ENCODE measurements at places on chromosomes 3 and 15.

DNA sequence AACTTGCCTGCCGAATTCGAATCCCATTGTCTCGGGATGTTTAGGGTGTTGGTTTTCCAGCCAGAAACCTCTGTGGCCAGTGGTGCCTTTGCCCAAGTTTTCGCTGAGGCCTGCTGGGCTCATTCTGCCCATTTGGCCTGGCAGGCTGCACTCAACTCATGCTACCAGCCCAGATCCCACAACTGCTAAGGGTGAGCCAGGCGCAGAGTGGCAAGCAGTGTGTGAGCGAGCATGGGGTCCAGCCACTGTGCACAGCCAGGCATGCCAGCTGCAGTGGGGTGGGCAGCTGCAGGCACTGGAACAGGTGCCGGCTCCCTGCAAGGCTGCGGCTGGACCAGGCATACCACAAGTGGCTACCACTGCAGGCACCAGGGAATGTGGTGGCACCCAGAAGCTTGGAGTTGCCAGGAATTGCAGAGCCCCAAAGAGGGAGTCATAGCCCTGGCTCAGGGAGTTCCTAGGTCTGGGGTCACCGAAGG lies 151.4 kb upstream of the P2RY1 start:
- no peak for DNase-seq

DNA sequence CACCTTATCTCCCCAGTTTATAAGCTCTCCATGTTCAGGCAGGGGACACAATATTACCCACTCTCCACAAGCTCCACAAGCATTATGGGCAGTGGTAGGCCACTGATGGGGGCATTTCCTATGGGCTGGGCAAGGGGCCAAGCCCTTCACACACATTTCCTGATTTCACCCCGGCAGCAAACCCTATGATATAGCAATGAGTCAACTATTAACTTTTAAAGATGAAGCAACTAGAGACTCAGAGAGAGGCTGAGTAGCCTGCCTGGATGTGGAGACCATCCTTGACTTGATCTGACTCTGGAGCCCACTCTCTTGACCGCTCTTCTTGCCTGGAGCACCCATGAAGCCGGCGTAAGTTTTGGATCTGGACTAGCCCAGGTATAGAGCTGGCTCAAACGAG lies 27.4 kb downstream of the FOXL2NB start:
- DNase-seq = no peak

DNA sequence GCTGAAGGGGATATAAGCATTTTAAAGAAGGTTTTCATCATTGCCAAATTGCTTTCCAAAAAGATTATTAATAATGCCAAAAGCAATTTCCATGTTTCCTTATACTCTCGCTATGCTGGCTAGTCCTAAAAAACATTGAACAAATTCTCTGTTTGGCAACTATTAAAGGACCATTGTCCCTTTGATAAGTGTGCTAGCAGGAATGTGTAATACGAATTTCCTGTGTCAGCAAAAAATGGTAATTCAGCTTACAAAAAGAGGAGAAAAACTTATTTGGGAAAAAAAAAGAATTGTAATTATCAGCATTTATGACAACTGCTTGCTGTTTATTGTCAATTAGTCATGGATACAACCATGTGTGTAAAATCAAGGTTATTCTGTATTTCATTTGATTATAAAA lies 138.6 kb downstream of the TBL1XR1 start:
- no peak for DNase-seq

DNA sequence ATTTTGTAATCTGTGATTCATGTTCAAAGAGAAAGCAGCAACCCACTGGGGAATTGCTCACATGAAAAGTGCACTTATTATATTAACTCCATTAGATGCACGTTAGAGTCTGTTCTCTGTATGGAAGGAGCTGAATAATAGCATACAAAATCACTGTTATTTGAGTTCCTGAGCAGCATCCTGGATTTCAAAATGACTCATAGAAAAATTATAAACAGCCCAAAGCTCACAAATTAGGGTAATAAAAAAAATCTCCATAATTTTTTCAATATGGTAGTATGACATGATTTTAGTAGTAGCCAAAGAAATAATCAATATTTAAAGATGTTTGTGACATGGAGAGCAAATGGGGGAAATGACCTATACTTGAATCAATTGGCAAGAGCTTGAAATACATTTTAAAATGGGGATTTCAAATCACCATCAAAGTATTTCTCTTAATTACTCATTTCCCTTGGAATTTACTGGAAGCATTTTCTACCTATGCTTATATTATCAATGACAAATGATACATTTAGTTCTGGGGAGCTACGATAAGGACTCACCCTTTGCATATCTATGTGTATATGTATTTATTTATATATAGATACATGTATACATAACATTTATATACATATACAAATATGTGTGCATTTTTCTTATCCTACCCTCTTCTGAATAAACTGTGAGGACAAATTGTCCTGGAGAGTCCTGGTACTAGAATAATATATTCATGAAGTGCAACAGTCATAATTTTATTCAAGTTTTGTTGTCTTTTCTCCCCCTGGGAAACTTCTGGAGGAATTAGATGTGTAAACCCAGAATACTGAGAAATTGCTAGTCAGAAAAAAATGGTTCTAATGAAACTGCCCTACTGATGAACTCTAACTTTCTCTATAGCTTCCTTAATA lies 116.3 kb downstream of the RPL22L1 start:
- DNase-seq = no peak

DNA sequence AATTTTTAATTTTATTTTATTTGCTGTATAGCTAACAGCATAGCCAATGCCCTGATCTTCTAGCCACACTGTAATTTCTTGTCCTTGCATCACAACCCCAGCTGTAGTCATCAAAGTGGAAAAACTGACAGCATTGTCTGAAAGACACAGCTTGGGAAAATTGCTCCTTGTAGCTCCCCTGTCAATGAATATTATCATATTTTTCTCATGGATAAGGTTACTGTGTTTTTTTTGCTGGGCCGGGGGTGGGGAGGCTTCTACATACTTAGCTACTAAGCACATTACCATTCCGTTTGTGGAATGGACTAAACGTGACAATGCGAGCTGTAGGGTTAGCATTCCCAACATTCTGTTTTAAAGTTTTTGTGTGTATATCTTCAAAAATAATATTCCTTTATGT lies 381.3 kb downstream of the TIGIT start:
- DNase-seq = no peak

DNA sequence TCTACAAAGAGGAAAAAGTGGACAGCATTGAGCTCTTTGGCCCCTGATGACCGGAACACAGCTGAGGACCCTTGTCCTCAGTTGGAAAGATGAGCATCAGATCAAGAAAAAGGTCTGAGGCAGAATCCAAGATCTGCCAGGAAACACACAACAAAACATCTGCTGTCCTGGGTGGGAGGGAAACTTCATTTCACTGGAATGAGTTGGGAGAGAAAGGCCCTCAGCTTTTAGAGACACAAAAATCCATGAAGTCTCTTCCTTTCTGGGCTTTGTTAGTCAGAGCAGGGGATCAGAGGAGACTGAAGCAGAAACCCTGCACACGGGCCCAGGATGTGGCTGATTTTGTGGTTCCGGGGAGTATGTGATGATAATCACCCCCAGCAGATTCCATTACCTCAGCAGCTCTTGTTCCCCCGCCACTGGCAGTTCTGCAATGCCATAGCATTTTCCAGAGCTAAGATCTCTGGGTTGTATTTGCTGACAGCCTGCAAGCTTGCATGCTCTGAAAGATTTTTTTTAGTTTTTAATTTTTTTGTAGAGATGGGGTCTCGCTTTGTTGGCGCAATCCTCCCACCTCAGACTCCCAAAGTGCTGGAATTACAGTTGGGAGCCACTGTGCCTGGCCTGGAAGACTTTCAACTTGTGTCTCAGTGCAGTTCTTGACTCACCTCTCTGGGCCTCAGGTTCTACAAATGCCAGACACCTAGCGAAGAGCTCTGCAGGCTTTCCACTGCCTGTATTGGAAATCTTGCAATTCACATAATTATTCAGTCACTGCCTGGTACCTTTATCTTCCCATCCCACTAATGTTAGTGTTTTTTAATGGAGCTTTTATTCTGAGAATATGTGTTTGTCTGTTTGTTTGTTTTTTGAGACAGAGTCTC lies 5.8 kb upstream of the TATDN2 start:
- peak; percentile 42 for DNase-seq

DNA sequence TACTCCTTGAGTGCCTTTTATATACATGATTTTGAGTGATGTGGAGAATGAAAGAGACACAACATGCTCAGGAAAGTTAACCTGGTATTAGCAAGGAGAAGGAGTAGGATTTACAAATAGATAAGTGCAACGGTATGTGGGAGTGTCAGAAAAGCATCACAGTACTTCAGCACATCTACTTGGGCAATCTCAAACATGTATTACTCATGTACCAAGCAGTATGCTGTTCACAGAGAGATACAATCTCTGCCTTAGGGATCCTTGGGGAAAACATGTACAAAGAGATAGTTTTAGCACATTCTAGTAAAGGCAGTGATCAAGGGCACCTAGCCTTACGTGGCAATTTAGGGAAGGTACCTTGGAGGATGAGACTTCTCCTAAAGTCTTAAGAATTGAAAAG lies 146.5 kb downstream of the FILIP1L start:
- DNase-seq = no peak

DNA sequence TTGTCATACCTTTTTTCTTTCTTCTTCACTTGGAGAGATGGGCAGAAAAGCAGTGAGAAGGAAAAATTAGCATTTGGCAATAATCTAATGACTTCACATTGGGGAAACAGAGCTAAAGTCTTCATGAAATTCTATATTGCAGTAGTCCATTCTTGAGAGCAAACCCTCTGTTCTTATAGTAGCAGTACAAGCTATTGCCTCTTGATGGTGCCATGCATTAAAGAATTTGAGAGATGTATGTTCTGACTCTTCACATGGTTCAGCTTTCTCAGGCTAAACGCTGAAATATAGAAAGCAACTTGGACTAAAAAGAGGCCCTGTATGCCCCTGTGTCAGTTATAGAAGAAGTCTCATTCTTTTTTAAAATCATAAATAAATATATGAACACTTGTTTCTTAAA lies 36.0 kb downstream of the PHLDB2 start:
- DNase-seq = no peak
